ENCODE measurements at places on chromosomes 12 and 14.

DNA sequence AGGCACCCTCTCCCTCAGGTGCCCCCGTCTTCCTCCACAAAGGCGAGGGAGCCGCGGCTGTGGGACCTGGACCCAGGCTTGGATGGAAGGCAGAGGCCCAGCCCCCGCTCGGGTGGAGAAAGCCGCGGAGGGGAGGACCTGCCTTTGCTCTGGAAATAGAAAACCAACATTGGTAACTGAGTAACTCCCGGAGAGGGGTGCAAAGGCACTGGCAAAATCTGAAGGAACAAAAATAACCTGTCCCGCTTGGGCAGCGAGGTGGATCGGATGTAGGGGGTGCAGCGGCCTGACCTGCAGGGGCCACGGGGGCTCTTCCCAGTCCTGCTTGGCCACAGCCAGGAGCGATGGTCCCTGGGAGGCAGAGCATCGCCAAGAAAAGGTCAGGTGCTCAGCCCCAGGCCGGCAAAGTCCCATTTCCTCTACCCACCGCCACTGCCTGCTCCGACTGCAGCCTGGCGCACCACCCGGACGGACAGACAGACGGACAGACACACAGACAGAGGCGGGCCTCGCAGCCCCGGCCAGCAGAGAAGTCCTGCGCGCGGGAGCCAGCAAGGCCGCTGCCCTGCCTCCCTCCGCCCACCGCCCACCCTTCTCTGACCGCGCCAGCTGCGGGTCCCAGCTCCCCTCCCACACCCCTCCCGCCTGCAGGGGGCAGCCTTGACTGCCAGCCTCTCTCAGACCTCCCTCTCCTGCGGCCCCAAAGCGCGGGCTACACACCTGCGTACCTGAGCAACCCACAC lies 21.4 kb upstream of the TMEM106C start:
- no peak for DNase-seq

- peak; percentile 85 for DNase-seq
Observed at GRCh38 chr12:127628645-127629044, 638.3 kb upstream of the TMEM132C start.

DNA sequence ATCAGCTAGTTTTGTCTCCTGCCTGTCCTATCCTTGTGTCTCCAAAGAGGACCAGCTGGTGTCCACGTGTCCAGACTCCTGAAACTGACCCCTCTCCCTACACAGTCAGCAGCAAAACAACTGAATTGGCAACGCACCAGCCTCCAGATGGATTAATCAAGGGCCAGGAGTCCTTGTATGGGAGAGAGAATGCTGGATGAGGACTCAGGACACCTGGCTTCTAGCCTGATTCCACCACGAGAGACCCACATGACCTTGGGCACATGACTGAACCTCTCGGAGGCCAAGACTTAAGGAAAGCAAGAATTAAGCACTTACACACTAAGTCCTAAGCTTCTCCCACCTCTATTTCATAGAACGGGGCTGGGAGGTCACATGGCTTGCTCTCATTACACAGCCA lies 60.4 kb upstream of the CMKLR1 start:
- no peak for DNase-seq

DNA sequence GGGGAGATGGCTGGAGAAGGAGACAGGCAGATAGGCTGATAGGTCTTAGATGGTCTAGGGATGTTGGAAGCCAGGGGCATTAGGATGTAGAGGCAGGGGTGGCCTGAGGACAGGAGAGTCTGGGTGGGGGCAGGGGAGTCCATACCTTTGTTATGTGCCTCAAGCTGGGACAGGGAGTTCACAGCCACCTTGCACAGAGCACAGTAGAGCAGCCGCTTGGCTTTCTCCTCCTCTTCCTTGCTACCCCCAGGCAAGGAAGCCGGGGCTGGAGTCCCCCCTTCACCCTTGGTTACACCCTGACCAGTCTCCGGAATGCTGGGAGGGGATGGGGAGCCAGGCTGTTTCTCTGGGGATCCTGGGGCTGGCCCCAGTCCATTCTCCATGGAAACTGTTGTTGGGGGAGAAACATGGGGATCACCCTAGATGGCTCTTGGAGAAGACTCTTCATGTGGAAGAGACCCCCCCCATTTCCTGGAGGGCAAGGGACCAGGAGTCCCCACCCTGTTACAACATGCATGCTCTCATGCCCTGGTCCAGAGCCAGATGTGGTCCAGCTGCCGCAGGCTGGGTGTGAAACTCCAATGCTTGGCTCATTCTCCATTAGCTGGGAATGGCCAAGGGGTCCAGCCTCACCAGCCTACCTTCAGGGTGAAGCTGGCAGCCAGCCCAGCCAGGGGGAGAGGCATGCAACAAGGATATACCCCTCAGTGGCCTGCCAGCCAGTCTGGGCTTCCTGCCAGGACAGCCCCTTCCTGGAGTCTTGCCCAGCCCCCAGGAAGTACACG lies 7.2 kb upstream of the GPR84 start:
- no peak for DNase-seq

- DNase-seq: no peak
Observed at GRCh38 chr14:92673601-92674150, 74.8 kb downstream of the LGMN start.

GRCh38 chr14:94701861-94702370 lies 68.0 kb downstream of the GSC start:
- no peak for DNase-seq

DNA sequence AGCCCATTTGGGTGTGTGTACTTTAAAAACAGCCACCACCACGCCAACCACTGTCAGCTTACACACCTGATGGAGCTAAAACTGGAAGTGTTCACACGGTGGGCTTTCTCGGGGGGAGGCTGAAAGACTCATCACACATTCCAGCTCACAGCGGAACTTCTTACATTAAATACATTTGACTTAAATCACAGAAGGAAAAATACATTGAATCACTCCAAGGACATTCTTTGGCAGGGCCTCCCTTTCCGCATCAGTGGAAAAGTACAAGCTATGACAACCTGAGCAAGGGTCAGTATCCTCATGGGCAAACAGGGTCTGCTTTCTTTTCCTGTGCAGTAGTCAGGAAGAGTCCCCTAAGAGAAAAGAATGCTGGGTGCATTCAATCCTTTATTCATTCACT lies 31.0 kb upstream of the TC2N start:
- no peak for DNase-seq

GRCh38 chr14:93880021-93880820 lies 46.9 kb upstream of the FAM181A start:
- DNase-seq: peak; percentile 62

- no peak for DNase-seq
Observed at GRCh38 chr14:25520821-25521220, 470.9 kb upstream of the STXBP6 start.

- no peak for DNase-seq
Observed at GRCh38 chr12:51677284-51677968, 86.4 kb downstream of the SCN8A start.

GRCh38 chr14:89493877-89494634 lies 77.0 kb upstream of the FOXN3 start:
- no peak for DNase-seq

- no peak for DNase-seq
Observed at GRCh38 chr12:52444647-52445595, 7.0 kb downstream of the KRT6B start.

DNA sequence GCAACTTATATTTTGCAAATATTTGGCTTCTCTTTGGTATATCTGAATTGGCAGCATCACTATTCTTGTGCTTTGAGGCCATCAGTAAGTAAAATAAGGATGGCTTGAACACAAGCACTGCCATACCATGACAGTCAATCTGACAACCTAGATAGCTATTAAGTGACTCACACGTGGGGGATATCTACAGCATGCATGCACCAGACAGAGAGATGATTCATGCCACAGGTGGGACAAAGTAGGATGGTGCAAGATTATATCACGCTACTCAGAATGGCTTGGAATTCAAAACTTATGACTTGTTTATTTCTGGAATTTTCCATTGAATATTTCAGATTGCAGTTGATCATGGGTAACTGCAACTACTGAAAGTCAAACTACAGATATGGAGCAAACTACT lies 675.6 kb upstream of the MDGA2 start:
- peak; percentile 1 for DNase-seq

- no peak for DNase-seq
Observed at GRCh38 chr14:96037891-96038557, 1.1 kb upstream of the C14orf132 start.

GRCh38 chr12:118980407-118981014 lies 830 bp upstream of the SRRM4 start:
- DNase-seq: no peak

DNA sequence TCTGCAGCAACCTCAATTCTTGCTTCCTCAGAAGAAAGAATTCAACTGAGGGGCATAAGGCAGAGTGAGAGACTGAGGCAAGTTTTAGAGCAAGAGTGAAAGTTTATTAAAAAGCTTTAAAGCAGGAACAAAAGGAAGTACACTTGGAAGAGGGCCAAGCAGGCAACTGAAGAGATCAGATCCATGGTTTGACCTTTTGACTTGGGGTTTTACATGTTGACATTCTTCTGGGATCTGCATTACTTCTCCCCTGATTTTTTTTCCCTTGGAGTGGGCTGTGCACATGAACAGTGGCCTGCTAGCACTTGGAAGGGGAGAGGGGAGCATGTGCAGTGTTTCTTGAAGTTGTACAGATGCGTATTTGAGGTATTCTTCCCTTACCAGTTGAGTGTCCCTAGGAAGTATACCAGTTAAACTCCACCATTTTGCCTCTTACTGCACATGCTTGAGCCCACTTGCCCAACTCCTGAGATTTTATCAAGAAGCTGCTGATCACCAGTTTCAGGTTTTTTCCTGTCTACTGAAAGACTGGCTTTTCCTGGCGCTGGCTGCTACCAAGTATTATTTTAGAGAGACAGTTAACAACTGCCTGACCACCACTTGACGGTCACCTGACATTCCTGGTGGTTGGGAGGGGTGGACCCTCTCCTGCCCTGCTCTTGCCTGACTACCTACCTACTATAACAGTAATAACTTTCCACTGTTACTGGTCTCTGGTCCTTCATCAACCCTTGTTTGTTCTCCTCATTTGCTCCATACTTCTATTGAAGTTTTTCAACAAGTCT lies 26.0 kb upstream of the TMTC2 start:
- DNase-seq: no peak

DNA sequence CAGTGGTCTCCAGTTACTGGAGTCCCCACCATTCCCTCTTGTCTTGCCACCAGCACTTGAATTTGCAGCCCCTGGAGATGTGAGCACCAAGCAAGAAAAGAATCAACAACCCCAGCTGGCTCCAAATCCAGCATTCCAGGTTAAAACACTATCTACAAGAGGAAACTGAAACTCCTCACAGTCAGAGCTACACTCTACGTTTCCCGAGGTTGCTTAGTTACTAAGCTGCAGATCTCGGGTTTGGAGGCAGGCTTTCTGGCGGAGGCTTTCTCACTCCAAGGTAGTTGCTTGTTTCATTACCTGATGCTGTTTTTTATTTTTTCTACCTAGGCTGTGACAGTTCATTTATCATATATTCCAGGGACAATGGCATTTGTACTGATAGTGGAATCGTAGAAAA lies 248.1 kb downstream of the GLT1D1 start:
- DNase-seq: no peak

DNA sequence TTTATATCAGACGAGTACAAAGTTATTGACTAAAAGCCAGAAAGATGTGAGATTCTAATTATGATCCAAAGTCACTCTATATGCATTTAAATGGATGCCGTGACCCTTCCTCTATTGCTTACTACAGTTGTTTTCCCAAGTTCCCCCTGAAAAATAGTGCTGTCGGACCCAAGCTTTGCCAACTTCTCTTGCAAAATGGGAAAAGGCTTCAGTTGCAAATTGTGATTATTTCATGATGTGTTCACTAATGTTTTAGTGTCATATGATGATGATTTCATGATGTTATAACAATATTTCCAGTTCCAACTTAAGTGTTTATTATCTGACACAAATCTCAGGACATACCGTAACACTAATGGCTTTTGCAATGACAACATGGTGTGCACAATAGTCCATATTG lies 534.6 kb upstream of the ATP2B1 start:
- no peak for DNase-seq

- no peak for DNase-seq
Observed at GRCh38 chr14:36301159-36301558, 19.3 kb downstream of the MBIP start.

GRCh38 chr14:35973770-35974169 lies 147.6 kb downstream of the BRMS1L start:
- no peak for DNase-seq

DNA sequence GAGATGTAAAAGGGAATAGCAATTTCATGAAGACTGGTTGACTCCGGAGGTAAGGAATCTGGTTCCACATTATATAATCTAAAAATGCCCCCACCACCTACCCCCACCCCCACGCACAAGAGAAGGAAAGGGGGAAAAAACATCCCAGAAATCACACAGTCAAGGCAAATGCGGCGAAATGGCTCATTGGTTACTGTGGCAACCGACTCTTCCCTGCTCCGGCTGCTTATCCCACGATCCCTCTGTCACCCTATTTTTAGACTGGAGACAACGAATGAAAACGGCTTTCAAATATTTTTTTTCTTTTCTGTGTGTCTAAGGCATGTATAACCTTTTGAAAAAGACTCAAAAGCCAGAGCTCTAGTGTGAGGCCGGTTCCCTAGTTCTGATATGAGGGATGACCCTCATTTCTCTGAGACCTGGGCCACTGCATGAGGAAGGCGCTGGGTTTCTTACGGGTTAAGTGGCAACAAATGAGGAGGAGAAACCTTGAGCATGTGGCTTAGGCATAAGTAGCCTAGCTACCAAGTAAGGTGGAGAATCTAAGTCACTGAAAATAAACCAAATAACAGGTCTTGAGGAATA lies 148.3 kb upstream of the GRIN2B start:
- DNase-seq: no peak

DNA sequence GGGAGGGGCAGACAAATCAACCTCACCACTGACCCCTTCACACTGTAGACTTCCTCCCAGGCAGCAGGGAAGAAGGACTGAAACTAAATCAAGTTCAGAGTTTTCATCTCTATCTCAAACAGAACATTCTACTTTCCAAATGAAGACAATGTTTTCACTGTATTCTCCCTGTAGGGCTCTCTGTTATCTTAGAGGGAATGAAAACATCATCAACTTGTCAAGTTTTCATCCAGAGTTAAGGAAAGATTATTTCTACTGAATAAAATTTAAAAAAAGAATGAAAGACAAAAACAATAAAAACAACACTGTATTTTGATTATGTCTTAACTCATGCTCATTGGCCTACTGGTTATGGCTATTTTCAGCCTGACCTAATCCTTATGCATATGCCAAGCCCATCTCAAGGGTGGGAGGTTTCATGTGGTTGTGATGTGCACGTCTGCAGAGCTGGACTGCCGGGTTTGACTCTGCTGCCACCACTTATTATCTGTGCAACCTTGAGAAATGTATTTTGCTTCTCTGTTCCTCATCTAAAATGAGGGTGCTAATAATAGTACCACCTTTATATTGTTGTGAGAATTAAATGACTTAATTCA lies 152.0 kb upstream of the AVPR1A start:
- no peak for DNase-seq

GRCh38 chr12:93908846-93909567 lies 231.8 kb downstream of the CRADD start:
- DNase-seq: peak; percentile 26

- no peak for DNase-seq
Observed at GRCh38 chr12:64635356-64635998, 25.2 kb downstream of the RASSF3 start.
